ENCODE measurements at places on chromosomes 2 and 18.

- no peak for DNase-seq
Measured at GRCh38 chr2:179812501-179812900, 48.9 kb downstream of the ZNF385B start.

GRCh38 chr2:239858179-239858578 lies 167.0 kb downstream of the NDUFA10 start:
- DNase-seq, result no peak

DNA sequence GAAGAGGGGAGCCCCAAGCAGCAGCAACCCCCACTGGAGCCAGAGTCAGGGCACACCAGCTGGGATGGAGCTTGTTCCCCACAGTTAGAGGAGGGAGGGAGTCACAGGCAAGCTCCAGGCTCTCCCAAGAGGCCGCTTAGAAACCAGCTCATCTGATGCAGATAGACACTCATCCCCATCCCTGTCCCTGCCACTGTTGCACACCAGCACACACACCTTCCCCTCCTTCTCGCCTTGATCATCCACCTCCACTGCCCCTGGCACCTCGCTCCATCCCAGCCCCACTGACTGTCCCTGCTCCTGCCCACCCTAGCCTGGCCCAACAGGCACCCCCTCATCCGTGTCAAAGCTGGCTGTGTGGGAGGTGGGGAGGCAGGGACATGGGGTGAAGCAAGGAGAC lies 1.5 kb upstream of the RUFY4 start:
- no peak for DNase-seq

- no peak for DNase-seq
Measured at GRCh38 chr2:167844714-167845530, 402.5 kb downstream of the STK39 start.

DNA sequence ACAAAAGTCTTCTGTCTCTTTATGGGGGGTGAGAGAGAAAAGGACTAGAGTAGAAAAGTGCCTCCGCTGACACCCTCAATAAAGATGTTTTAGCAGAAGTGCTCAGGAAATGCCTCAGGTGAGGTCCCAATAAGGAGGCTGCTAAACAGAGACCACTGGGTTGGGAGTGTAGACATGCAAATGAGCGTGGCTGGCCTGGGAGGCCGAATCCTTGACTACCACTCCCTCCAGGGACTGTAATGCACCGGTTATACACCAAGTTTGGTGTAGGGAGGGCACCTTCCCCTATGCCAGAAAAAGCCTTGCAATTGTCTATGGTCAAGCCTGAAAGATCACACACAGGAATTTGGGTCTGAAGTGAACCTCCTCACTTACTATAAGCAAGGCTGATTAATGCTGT lies 1.8 kb downstream of the TMX3 start:
- DNase-seq, result no peak

DNA sequence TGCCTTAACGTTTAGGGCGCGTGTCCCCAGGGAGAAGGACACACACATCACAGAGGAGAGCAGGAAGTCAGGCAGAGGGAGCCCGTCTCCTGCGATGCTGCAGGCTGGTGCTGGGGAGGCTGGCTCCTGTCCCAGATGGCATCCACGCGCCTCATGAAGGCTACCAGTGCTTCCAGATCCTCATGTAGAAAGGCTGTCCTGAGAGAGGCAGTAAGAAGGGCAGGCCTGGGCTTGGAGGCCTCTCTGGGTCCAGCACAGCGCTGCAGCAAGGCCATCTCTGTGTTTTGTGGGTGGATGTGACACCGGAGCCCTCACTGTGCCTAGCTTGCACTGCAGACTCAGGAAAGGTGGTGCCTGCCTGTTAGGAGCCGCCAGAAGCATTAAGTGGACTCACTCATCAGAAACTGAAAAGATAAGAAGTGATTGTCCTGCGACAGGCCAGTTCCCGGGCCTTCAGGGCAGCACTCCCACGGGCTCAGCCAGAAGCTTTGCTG lies 62.7 kb downstream of the FAM168B start:
- DNase-seq, result no peak
